ENCODE measurements at places on chromosomes 6 and 20. TPM values are rescaled to one million over a fixed set of nuclear protein-coding genes. Genes with fewer than 3 reads are reported as not detected.

Gene NRN1
- total RNA-seq: 39.6 TPM

Gene PLCB1
- 8.1 TPM for total RNA-seq

Gene PAX1
- not detected for total RNA-seq

Gene SAPCD1
- 2.4 TPM for total RNA-seq

Gene TMEM244
- not detected for total RNA-seq

DNA sequence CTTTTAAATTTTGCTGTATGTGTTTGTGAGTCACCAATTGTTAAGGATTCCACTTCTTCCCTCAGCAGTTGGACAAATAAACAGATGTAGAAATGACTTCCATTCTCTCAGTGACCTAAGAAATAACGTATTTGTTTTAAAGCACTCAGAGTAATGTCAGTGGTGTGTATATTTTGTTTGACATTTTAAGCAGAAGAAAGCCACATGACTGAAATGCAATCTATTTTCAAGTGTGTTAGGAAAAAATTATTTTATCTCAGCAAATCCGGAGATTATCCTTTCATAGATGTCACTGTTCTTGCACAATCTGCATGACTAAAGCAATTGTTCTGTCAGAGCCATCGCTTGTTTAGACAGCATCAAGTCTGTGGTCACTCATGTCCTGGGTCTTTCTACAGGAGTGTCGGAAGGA, 77.1 kb downstream of the JAG1 start:
- no peaks in the 10 kb centered on the region for H3K4me1 ChIP-seq
- no peaks in the 10 kb centered on the region for H3K27me3 ChIP-seq
- no peaks in the 10 kb centered on the region for H3K36me3 ChIP-seq
- no peak for DNase-seq
- no peak overlapping the region for H3K27ac ChIP-seq

DNA sequence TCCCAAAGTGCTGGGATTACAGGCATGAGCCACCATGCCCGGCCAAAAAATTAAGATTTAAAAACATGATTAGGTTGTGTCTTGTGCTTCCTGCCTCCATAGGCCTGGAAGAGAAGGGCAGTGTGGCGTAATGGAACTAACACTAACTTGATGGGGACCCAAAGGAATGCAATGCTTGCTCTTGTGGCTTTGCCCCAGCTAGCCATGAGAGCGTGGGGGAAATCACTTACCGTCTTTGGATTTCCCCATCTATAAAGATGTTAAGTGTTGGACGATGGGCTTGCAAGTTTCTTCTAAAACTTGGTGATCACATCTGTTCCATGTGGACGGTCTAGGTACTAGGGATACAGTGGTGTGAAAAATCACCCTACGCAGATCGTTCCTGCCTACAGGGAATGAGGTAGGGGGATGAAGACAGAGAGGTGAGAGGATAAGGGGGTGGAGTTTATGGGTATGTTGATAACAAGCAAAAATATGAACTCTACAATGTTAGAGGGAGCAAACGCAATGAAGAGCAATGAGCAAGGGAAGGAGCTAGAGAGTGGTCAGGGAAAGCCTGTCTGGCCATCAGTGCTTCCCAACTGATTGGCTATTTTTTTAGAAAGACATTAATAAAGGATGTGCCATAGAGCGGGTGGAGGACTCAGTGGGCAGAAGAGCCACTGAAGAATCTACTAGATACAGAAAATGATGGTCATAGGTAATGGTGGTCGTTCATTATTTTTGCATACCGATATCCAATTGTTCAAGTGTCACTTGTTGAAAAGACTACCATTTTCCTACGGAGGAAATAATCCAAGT, 165.2 kb downstream of the BCAS1 start:
- no peak overlapping the region for H3K27ac ChIP-seq
- peaks cover 20% of the 10 kb centered on the region for H3K4me1 ChIP-seq
- H3K27me3 ChIP-seq: peaks cover 2% of the 10 kb centered on the region
- DNase-seq: no peak
- H3K4me3 ChIP-seq: no peak overlapping the region
- no peaks in the 10 kb centered on the region for H3K36me3 ChIP-seq

GRCh38 chr6:43870660-43871061, 100.7 kb downstream of the VEGFA start:
- H3K36me3 ChIP-seq: peaks cover 5% of the 10 kb centered on the region
- peak overlapping the region; percentile 81 for H3K27ac ChIP-seq
- H3K27me3 ChIP-seq: peaks cover 6% of the 10 kb centered on the region
- peaks cover 3% of the 10 kb centered on the region for H3K4me1 ChIP-seq

GRCh38 chr20:31719644-31720485, 2.8 kb downstream of the BCL2L1 start:
- DNase-seq: no peak
- H3K27me3 ChIP-seq: peaks cover 13% of the 10 kb centered on the region
- peaks cover 17% of the 10 kb centered on the region for H3K36me3 ChIP-seq

GRCh38 chr20:42972591-42972990, 217.1 kb downstream of the PTPRT start:
- DNase-seq: no peak
- peaks cover 3% of the 10 kb centered on the region for H3K4me1 ChIP-seq
- peaks cover 11% of the 10 kb centered on the region for H3K36me3 ChIP-seq
- no peak overlapping the region for H3K27ac ChIP-seq

- no peaks in the 10 kb centered on the region for H3K36me3 ChIP-seq
- no peak for DNase-seq
- H3K4me3 ChIP-seq: no peak overlapping the region
- no peaks in the 10 kb centered on the region for H3K4me1 ChIP-seq
- H3K27me3 ChIP-seq: no peaks in the 10 kb centered on the region
Measured at GRCh38 chr6:144104488-144104887, 9.1 kb upstream of the SF3B5 start.

Measured in endothelial cell (in vitro differentiated cells).